Stimulated activated CD8-positive, alpha-beta memory T cell treated with anti-CD3 and anti-CD28 coated beads, Interleukin-4, amount 100 ng/mL, for 1 hour (primary cell): ENCODE measurements at places on chromosomes 12 and 14.

GRCh38 chr12:118025168-118025567, 8.7 kb downstream of the RFC5 start:
- no peak for DNase-seq

GRCh38 chr14:50766338-50766886, 64.5 kb downstream of the NIN start:
- no peak for DNase-seq

GRCh38 chr12:108668542-108668941, 34.8 kb upstream of the SELPLG start:
- no peak for DNase-seq

DNA sequence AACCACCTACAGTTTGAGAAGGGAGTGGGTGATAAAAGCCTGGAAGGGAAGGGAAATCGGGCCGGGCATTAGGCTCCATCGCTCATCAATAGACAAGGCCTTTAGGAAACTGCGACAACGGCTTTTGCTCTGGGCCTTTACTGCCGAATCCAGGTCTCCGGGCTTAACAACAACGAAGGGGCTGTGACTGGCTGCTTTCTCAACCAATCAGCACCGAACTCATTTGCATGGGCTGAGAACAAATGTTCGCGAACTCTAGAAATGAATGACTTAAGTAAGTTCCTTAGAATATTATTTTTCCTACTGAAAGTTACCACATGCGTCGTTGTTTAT, 261 bp upstream of the RNU7-1 start:
- DNase-seq, result no peak

DNA sequence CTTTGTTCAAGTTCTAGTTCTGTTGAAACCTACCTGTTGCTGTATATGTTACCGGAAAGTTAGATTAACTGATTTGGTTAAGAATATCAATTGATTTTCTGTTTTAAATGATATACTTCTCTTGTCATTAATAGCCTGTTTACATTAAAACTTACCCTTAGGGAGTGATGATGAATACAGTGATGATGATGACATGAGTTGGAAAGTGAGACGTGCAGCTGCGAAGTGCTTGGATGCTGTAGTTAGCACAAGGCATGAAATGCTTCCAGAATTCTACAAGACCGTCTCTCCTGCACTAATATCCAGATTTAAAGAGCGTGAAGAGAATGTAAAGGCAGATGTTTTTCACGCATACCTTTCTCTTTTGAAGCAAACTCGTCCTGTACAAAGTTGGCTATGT, 33.0 kb downstream of the CAND1 start:
- no peak for DNase-seq
